ENCODE measurements at places on chromosomes 12 and 14. TPM values are rescaled to one million over a fixed set of nuclear protein-coding genes. Genes with fewer than 3 reads are reported as not detected.
A peak's percentile ranks its signal among the peaks of the same experiment; 100 is the strongest.

The SERPINA4 gene
- total RNA-seq: not detected

The GLT1D1 gene
- not detected for total RNA-seq

The KCNJ8 gene
- total RNA-seq: not detected

DNA sequence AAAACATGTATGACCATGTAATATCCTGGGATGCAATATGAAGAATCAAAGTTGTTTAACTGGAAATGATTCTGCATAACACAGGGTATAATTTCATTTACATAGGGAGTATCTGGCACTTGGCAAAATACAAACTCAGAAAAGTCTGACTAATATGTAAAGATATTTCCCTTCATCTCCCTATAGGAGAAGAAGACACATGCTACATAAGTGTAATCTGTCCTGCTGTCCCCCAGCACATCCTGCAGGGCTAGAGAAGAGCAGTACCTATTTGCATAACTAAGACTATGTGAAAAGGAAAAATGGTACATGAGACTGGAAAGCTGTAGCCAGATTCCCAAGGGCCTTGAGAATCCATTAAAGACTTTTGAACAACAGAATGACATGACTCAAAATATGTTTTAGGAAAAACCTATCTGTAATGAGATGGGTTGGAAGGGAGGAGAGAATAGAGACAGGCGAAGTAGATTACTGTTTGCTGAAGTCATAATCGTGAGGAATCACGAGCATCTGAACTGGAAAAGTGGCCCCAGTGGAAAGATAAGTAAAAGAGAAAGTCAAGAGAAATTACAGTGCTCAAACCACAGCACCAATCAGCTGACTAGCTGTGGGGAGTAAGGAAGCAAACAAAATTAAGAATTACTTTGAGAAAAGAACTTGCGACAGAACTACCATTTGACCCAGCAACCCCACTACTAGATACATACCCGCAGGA lies 155.1 kb upstream of the HMGA2 start:
- DNase-seq: no peak
- no peak overlapping the region for H3K27ac ChIP-seq
- H3K4me1 ChIP-seq: no peaks in the 10 kb centered on the region
- H3K36me3 ChIP-seq: no peaks in the 10 kb centered on the region

- H3K4me3 ChIP-seq: peak within 1 kb of the TSS; percentile 93
- peaks cover 70% of the 10 kb centered on the region for H3K4me1 ChIP-seq
- no peaks in the 10 kb centered on the region for H3K27me3 ChIP-seq
- peak; percentile 94 for DNase-seq
- peaks cover 62% of the 10 kb centered on the region for H3K36me3 ChIP-seq
Measured at GRCh38 chr14:24634158-24634557, at the start of gene GZMB. TSS of gene GZMB (minus strand) at chr14:24634190. CDS start at chr14:24634160, 30 bp downstream.

GRCh38 chr14:36879558-36879957 lies 217.9 kb downstream of the PAX9 start:
- no peaks in the 10 kb centered on the region for H3K27me3 ChIP-seq
- H3K36me3 ChIP-seq: no peaks in the 10 kb centered on the region
- H3K4me3 ChIP-seq: no peak overlapping the region
- H3K4me1 ChIP-seq: no peaks in the 10 kb centered on the region
- DNase-seq: no peak
- H3K27ac ChIP-seq: no peak overlapping the region

DNA sequence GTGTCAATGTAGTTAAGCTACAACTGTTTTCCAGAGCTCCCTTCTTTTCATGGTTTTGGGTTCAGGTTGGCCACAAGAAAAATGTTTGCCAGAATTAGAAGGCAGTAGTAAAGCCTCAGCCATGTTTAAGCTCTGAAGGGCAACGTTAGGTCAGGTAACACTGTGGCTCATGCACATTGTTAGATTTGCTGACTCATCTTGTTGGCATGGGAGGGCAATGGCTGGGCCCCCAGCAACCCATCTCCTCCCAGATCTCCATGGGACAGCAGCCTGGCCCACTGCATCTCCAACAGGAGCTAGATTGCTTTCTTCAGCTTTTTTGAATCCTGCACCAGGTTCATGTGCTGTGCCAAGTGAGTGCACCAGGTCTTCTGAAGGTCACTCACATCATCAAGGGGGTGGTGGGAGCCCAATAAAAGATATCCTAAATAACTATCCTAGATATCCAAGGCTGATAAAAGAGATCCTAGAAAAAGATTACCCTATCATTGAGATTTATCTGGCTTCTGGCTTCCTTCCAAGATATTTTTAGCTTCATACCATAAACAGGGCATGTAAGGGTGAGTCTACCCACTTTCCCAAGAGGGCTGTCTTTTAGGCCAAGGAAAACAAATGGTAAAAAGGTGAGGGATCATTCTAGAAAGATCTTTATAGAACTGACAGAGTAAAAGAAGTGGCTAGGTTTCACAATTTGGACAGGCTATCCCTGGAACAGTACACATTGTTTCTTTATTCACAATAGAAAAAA lies 28.9 kb downstream of the PTGER2 start:
- H3K27me3 ChIP-seq: no peaks in the 10 kb centered on the region
- no peak for DNase-seq
- peaks cover 21% of the 10 kb centered on the region for H3K4me1 ChIP-seq
- peaks cover 26% of the 10 kb centered on the region for H3K36me3 ChIP-seq

DNA sequence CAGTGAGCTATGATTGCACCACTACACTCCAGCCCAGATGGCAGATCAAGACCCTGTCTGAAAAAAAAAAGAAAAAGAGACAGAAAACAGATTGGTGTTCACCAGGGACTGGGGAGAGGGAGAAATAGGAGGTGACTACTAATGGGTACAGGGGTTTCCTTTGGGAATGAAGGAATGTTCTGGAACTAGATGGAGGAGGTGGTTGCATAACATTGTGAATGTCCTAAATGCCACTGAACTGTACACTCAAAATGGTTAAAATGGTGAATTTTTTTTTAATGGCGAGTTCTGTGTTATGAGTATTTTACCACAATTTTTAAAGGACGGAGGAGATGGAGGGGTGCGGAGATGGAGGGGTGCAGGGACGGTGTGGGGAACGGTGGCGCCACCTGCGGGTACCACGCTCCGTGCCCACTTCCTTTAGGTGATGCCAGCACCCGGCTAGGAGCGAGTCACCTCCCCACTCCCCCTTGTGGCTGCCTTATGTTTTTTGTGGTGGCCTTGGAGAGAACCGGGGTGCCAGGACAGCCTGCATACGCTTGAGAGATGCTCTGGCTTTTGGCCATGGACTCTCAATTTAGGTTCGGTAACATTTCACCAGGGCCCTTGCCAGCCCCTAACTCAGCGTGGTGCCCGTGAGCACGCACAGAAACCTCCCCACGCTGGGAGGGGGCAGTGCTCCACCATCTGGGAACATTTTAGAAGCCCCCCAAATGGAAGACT lies 16.1 kb downstream of the UBC start:
- peak; percentile 80 for DNase-seq
- no peaks in the 10 kb centered on the region for H3K36me3 ChIP-seq
- H3K4me1 ChIP-seq: peaks cover 15% of the 10 kb centered on the region
- peaks cover 3% of the 10 kb centered on the region for H3K27me3 ChIP-seq
- H3K27ac ChIP-seq: no peak overlapping the region
- peak overlapping the region; percentile 10 for H3K4me3 ChIP-seq

- no peak for DNase-seq
- no peak overlapping the region for H3K4me3 ChIP-seq
- peaks cover 3% of the 10 kb centered on the region for H3K27me3 ChIP-seq
- H3K36me3 ChIP-seq: no peaks in the 10 kb centered on the region
- no peaks in the 10 kb centered on the region for H3K4me1 ChIP-seq
Measured at GRCh38 chr14:51448831-51449670, 202.7 kb upstream of the FRMD6 start.

DNA sequence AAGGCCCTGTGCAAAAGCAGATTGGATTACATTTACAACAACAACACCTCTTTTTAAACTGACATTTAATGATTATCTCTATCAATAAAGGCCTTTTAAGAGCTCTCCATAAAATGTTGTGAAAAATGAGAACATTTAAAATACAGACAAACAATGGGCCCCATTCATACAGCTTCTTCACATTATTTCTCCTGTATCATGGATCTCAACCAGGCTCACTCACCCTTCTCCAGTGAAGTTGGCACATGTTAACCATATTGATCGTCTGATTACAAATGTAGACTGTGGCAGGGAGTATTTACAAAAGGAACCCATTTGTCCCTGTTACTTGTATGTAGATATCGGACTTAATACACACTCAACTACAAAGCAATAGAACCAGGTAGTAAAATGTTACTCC lies 220.2 kb upstream of the BTG1 start:
- H3K27me3 ChIP-seq: no peaks in the 10 kb centered on the region
- no peak overlapping the region for H3K4me3 ChIP-seq
- no peak for DNase-seq
- peaks cover 23% of the 10 kb centered on the region for H3K36me3 ChIP-seq
- peaks cover 35% of the 10 kb centered on the region for H3K4me1 ChIP-seq

DNA sequence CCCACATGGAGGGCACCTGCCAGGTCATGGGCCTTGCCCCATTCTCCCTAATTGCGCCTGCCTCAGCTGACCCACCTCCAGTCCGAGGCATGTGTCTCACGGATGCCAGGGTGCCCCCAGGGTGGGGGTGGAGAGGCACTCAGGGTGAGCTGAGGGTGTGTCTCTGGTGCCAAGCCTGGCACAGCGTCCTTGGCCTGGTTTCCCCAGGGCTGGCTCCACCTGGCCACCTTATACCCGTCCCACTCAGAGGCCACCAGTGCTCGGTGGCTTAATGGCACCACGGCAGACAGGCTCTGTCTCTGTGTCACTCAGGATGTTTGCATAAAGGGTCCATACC lies 33.6 kb upstream of the TDRD9 start:
- H3K36me3 ChIP-seq: no peaks in the 10 kb centered on the region
- H3K27ac ChIP-seq: no peak overlapping the region
- no peak for DNase-seq
- H3K27me3 ChIP-seq: no peaks in the 10 kb centered on the region
- no peak overlapping the region for H3K4me3 ChIP-seq
- no peaks in the 10 kb centered on the region for H3K4me1 ChIP-seq

DNA sequence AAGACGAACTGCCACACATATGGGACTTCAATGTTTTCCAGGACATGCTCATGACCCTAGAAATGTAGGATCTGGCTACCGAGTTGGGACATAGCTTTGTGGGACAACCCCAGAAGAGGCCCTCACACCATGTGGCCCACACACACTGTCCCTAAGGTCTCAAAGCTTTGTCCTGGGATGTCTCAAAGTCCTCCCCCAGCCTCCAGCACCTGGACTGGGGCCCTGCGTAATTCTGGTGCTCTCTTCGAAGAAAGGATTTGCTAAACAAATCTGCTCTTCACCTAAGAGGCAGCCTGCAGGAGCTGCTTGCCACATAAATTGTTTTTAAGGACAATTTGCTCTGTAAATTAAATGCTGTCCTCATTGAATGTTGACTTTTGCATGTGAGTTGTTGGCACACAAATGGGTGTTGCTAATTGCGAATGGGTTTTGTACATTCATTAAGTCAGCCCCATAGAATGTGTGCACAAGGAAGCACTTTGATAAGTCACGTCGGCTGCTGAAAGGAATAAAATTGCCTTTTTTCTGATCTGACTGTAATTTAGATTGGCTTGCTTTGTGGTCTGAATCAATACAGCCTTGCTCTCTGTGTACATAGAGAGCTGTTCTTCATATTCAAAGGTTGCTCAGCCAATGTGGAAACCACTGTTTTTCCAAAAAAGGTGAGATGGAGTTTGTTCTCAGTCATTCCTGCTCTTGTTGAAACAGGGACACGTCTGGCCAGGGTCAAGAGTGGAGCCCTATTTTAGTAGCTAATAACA lies 161.6 kb upstream of the PWP1 start:
- H3K4me3 ChIP-seq: no peak overlapping the region
- no peaks in the 10 kb centered on the region for H3K27me3 ChIP-seq
- peaks cover 9% of the 10 kb centered on the region for H3K4me1 ChIP-seq
- peaks cover 20% of the 10 kb centered on the region for H3K36me3 ChIP-seq
- no peak overlapping the region for H3K27ac ChIP-seq

DNA sequence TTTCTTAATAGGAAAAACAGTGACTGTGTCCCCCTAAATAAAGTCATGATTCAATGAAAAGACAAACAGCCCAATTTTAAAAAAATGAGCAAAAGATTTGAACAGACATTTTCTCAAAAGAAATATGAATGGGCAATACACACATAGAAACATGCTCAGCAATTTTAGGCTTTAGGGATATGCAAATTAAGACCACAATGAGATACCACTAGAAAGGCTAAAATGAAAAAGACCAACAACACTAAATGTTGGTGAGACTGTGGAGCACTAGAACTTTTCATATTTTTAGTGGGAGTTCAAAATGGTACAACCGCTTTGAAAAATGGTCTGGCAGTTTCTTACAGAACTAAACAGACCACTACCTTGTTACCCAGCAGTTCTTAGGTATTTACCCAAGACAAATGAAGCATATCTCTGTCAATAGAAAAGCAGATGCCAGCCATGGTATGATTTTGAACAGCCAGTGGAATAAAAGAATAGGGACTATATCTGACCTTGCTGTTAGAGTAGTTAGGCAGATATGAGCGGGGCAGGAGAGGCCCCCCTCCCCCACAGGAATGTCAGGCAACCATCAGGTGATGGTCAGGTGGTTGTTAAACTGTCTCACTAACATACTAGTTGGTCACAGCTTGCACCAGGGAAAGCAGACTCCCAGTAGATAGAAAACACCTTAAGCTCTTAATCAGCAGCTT lies 108.8 kb downstream of the PRKCH start:
- no peak overlapping the region for H3K4me3 ChIP-seq
- no peak for DNase-seq
- H3K27ac ChIP-seq: peak overlapping the region; percentile 16
- H3K4me1 ChIP-seq: peaks cover 93% of the 10 kb centered on the region
- peaks cover 82% of the 10 kb centered on the region for H3K36me3 ChIP-seq

GRCh38 chr12:67747869-67748742 lies 99.6 kb downstream of the DYRK2 start:
- no peak overlapping the region for H3K4me3 ChIP-seq
- peaks cover 3% of the 10 kb centered on the region for H3K27me3 ChIP-seq
- no peaks in the 10 kb centered on the region for H3K36me3 ChIP-seq

- H3K36me3 ChIP-seq: no peaks in the 10 kb centered on the region
- H3K4me1 ChIP-seq: no peaks in the 10 kb centered on the region
- H3K27me3 ChIP-seq: no peaks in the 10 kb centered on the region
- no peak overlapping the region for H3K4me3 ChIP-seq
Measured at GRCh38 chr12:127024791-127025190, 1242.2 kb upstream of the TMEM132C start.

GRCh38 chr12:65907513-65907912 lies 83.2 kb downstream of the HMGA2 start:
- no peaks in the 10 kb centered on the region for H3K4me1 ChIP-seq
- H3K27me3 ChIP-seq: peaks cover 2% of the 10 kb centered on the region
- H3K27ac ChIP-seq: no peak overlapping the region
- no peak for DNase-seq
- H3K4me3 ChIP-seq: no peak overlapping the region

DNA sequence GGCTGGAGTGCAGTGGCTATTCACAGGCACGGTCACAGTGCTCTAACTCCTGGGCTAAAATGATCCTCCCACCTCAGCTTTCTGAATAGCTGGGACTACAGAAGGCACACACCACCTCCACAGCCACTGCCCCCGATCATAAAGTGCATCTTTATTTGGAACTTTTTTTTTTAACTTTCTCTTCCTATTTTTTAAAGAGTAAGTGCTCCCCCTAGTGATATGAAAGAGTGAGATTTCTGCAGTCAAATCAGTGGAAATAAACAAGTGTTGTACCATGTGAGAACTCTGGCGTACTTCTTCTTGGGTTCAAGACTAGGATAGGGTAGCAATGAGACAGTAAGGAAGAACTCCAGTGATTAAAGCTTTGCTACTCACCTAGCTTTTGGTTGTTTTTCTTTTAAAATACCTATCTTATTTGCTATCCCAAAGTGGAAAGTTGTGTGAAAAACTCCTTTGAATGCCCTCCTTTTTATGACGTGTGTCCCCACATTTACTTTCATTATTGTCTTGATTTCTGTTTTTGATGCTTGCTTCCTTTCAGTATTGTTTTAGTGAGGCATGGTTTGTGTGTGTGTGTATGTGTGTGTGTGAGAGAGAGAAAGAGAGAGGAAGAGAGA lies 6.6 kb downstream of the PPP4R4 start:
- H3K27me3 ChIP-seq: peaks cover 50% of the 10 kb centered on the region
- peak overlapping the region; percentile 0 for H3K27ac ChIP-seq
- H3K4me3 ChIP-seq: peak overlapping the region; percentile 36
- H3K4me1 ChIP-seq: peaks cover 9% of the 10 kb centered on the region
